Stimulated activated CD4-positive, alpha-beta T cell treated with anti-CD3 and anti-CD28 coated beads, TNF-alpha, amount 100 ng/mL, for 48 hours (primary cell): ENCODE measurements at places on chromosomes 4 and X.

- DNase-seq: peak; percentile 26
Observed at GRCh38 chrX:1657367-1658070, 42.7 kb downstream of the ASMT start.

DNA sequence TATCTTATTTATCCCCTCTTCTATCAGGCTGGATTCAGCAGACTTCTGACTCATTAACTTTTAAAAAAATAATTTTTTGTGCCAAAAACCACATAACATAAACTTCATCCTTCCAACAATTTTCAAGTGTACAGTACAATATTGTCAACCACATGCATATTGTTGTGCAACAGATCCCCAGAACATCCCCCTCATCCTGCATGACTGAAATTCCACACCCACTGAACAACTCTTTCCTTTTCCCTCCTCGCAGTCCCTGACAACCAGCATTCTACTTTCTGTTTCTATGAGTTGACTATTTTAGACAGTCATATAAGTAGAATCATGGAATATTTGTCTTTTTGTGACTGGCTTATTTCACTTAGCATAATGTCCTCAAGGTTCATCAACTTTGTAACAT is 2.2 kb upstream of the MID2 start:
- DNase-seq: no peak

- DNase-seq: no peak
Observed at GRCh38 chrX:53288189-53288588, 6.8 kb upstream of the IQSEC2 start.

GRCh38 chr4:184103527-184104264 is 114.0 kb downstream of the ENPP6 start:
- no peak for DNase-seq

GRCh38 chrX:41600291-41600690 is 88.5 kb upstream of the GPR34 start:
- DNase-seq: no peak

DNA sequence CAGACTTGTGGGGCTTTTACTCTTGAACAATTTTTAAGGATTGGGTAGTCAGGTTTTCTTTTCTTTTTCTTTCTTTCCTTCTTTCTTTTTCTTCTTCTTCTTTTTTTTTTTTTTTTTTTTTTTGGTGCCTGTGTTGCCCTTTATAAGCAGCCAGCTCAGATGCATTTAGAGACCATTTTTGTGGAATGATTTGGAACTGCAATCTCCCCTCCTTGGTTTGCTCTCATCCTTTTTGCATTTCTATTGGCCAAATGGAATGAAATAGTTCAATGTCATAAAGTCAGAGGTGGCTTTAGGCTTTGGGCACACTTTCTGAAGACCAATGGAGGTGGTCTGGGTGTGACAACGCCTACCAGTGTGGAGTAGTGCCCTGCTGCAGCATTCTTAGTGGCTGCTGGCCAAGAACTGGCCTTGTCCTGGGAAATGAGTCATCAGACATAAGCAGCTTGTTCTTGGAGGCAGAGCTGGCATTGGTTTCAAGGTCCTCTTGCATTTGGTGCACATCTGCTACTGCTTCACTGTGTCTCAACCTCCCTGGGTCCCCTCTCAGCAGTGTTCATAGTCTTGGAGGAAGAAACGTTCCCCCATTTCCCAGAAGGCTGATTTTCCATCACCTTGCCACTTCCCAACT is 84.5 kb downstream of the CT47B1 start:
- DNase-seq: no peak

DNA sequence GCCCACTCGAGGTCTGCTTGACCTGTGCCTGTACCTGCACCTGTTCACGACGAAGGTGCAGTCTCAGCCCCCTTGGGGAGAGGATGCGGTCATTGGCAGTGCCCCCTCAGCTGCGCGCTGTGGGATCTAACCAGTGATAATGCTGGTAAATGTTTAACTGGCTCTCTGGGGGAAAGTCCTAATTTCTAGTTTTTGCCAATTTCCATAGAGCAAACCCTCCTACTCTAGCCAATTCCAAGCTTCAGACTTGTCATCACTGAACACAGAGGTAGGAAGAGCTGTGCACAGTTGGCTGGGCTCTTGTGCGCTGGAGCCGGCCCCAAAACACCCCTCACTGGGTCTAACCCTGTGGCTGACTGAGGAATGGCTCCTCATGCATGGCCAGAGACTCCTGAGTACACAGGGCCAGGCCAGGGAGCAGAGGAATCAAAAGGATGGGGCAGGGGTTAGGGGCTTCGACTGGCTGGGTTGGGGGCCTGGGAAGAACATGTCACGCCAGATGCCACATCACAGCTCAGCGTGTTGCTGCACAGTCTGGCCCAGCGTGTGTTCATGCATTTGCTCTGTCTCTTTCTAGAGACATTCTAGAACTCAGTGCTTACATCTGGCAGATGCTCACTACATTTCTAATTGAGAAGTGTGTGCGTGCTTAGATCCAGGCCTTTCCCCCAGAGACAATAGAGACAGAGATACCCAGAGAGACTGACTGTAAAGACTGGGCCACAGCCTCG is 270.8 kb downstream of the BCOR start:
- no peak for DNase-seq

- DNase-seq: no peak
Observed at GRCh38 chr4:102616636-102617035, 115.5 kb downstream of the NFKB1 start.

DNA sequence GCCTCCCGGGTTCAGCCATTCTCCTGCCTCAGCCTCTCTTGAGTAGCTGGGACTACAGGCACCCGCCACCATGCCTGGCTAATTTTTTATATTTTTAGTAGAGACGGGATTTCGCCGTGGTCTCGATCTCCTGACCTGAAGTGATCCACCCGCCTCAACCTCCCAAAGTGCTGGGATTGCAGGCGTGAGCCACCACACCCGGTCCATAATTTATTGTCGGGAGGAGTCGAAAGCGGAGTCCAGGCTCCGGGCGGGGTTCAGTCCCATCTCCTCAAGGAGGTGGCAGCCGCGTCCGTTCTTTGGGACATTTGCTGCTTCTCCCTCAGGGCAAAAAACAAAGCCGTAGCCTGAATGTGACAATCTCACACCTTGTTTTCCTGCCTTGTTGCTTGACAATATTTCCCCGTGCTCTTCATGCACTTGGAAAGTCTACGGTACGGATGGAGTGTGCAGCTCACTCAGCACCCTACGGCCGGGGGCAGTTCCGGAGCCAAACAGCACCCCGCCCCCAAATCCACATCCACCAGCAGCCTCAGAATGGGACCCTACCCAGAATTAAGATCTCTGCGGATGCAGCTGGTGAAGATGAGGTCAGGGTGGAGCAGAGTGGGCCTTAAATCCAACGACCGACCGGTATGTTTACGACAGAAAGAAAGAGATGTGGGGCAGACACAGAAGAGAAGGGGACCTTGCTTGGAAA is 9.6 kb downstream of the GTPBP6 start:
- no peak for DNase-seq
